ENCODE measurements at places on chromosomes 1 and 21.

GRCh38 chr1:3222042-3222692, 153.2 kb downstream of the PRDM16 start:
- DNase-seq = no peak

GRCh38 chr1:87735750-87736149, 407.1 kb downstream of the LMO4 start:
- DNase-seq = no peak

DNA sequence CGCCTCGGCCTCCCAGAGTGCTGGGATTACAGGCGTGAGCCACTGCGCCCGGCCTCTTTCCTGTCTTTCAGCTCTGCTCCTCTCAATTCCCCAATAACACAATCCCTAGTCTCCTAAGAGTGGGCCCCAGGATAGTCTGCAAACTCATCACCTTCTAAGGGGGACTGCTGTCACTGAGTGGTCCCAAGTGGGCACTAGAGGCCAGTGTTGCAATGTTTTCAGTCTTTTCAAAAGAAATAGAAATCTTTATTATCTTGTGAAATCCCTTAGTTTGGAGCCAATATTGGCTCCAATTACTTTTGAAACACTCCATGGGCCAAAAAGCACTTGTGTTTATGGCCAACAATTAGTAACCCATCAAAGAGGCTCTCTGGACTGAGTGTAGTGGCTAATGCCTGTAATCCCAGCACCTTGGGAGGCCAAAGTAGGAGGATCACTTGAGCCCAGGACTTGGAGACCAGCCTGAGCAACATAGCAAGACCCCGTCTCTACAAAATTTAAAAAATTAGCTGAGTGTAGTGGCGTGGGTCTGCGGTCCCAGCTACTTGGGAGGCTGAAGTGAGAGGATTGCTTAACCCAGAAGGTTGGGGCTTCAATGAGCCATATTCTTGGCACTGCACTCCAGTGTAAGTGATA, 28.6 kb upstream of the ZNF697 start:
- no peak for DNase-seq

GRCh38 chr1:48744032-48744431, 32.7 kb downstream of the BEND5 start:
- no peak for DNase-seq

- DNase-seq = no peak
Observed at GRCh38 chr1:43979528-43980254, 681 bp downstream of the B4GALT2 start.

DNA sequence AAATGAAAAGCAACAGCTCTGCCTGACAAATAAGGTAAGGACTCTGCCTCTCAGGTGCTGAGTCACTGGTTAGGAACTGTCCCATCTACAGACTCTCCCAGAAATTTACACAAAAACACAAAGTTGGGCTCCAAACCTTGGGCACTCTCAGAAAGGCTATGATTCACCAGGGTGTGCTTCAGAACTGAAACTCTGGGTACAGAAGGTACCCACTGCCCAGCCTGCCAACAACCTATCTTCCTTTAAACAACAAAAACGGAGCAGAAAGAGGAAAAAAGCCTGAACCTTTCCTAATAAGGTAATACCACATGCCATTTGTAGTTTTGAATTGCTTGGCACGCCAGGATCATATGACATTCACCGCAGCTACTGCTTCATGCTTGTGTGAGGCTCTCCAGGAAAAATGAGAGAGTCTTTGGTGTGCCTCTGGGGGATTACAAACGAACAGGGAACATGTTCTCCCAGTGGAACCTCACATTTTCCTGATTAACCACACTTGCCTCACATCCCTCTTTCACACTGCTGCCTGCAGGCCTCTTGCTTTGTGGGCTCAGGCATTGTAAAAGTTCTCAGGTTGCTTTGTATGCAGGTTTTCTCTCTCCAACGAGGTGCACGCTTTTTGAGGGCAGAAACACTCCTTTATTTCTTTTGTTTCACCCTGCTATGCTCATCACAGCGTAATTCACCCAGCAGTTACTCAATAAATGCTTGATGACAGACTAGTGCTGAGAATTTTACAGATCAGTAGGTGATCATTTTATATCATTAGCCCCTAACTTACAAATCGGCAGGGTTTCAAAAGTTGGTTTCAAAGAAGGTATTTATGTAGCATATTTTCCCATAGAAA, 65.1 kb downstream of the GADD45A start:
- no peak for DNase-seq

DNA sequence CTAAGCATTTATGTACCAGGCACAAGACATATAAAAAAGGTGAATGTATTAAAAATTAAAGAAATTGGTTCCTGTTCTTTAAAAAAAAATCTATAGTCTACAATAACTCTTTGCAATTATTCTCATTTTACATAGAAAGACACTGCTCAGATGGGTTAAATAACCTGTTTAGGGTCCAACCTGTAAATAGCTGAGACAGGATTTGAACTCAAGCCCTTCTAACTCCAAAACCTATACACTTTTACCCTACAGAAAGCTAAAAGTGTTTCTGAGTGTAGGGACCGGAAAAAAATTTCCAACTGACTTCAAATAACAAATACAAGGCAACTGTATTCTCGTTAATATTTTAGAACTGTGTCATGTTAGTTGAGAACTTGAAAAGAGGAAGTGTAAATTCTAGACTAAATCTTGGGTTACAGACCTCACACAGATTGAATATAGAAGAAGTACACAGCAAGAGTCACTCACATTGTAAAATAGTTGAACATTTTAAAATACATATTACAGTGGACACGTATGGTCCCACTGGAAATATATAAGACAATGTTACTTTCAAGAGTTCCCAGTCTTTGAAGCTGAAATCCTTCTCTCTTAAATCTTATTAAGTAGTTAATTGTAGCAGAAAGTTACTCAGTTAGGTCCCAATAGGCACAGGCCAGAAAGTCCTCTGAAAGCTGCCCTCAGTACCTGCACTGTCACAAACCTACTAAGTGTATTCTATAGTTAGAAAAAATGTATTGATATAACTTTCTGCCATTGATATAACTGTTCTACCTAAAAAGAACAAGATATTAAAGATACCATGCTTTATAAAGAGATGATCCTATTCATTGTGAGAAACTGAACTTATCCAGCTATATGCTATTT, 7.3 kb downstream of the EDEM3 start:
- DNase-seq = no peak

- no peak for DNase-seq
Observed at GRCh38 chr1:70718086-70718630, 307.1 kb downstream of the CTH start.
